ENCODE measurements at places on chromosomes 4 and X. TPM values are rescaled to one million over a fixed set of nuclear protein-coding genes. Genes with fewer than 3 reads are reported as not detected.

Gene CXCL10
- 12.2 TPM for total RNA-seq

Gene GAGE12E
- not detected for total RNA-seq

Gene SLITRK2
- total RNA-seq: not detected

Gene MGAT4D
- total RNA-seq: not detected

Gene AWAT2
- total RNA-seq: 0.32 TPM

Gene C1QTNF7
- not detected for total RNA-seq

Gene ENOX2
- 9.7 TPM for total RNA-seq

Gene GPR173
- total RNA-seq: 2.9 TPM

Gene ESX1
- not detected for total RNA-seq

Gene RHOXF1
- not detected for total RNA-seq

Gene TMEM31
- not detected for total RNA-seq

All from epithelial cell of umbilical artery (primary cell).